Nucleus accumbens (tissue), 56 donors: ENCODE measurements at places on chromosomes 7 and 10.
A peak's percentile ranks its signal among the peaks of the same experiment; 100 is the strongest.

DNA sequence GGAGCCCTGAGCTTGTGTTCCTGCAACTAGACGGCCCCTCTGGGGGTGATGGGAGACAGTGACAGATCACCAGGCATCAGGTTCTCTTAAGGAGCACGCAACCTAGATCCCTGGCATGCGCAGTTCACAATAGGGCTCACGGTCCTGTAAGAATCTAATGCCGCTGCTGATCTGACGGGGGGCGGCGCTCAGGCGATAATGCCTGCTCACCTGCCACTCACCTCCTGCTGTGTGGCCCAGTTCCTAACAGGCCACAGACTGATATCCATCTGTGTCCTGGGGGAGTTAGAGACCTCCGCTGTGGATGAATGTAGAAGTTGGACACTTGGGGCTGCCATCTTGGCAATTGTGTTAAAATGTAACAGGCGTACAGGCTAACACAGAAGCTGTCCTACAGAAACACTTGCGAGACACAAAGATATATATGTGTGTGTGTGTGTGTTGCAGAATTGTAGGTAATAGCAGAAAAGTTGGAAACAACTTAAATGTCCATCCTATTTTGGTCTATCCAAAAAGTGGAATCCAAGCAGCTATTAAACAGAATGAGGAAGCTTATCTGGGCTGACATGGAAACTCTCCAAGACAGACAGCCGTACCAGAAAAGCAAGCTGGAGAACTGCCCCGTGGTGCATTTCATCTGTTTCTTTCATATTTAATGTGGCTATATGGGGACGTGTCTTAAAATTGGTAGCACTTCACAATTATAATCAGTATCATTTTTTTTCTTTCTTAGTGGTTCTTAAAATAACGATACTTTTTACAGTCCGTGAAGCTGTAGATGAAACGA is 82.8 kb downstream of the MKI67 start:
- DNase-seq: no peak

DNA sequence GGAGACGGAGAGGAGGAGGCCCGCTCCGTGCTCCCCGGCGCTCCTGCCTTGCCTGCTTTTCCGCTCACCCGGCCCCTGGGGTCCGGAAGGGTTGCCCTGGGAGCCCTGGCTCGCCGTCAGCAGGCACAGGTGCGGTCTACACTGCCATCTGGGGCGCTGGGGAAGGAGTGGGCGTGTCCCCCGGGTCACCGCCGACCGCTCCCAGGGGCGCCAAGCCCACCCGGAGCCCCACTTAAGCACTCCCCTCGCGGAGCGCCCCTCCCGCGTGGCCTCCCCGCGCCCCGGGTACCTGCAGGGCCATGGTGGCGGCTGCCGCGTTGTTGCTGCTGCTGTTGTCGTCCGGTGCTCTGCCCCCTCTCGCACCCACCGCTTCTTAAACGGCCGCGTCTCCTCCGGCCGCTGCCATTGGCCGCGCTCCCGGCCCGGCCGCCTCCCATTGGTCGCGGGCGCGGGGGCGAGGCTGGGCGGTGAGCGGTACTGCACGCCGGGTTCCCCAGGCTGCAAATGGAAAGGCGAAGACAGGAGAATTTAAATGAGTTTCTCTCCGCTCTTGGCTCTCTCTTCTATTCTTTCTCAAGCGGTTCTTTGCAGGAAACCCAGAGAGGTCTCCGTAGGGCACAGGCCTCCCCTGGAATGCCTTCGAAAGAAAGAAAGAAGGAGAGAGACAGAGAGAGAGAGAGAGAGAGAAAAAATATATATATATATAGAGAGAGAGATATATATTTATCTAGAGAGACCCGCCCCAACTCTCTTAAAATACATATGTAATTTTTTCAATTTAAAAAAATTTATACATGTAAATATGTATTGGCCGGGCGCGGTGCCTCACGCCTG is at the start of gene ACBD7:
Gene ACBD7 (minus strand): TSS at position 349 of the 834 bp plus-strand sequence. CDS start 48 bp downstream, at position 301.
- peak; percentile 76 for DNase-seq

GRCh38 chr10:30786906-30787305 is 157.4 kb upstream of the LYZL2 start:
- no peak for DNase-seq

DNA sequence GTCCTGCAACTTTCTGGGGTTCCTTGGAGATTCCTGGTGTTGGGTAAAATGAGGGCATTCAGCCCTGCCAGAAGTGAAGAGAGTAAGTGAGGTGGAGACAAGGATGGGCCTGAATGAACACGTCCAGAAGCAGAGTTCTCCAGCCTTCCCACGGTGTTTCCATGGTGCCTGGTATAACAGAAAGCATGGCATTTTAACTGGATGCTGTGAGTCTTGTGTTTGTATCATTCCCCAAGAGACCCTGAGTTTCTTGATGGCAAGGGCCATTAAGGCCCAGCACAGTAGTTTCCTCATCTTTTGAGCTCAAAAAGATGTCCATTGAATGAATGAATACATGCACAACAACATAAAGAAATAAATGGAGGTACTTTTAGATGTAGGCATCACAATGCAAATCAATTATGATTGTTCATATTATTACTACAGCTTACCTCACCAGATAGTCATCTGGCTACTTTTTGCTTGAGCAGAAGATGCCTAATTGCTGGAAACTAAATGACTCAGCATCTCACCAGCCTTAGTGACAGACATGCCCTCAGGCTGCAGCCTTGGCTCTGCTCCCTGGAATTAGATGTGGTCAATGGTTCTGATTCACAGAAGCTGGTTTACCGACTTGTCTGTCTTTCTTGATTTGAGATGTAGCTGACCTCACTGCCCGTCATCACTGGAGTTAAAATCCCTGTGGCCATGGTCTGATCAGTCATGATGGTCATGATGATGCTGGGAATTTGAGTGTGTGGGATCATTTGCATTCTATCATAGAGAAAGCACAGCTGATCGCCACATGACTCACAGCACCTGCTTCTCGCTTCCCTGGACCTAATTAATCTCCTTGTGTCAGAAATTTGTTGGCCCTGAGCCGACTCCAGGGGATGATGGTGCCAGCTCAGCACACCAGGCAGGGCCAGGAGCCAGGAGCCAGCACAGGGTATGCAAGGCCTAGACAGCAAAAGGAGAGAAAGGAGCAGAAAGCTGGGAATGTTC is 83.9 kb downstream of the CXCL12 start:
- no peak for DNase-seq

- DNase-seq: no peak
Measured at GRCh38 chr7:82375713-82376112, 67.9 kb downstream of the CACNA2D1 start.

DNA sequence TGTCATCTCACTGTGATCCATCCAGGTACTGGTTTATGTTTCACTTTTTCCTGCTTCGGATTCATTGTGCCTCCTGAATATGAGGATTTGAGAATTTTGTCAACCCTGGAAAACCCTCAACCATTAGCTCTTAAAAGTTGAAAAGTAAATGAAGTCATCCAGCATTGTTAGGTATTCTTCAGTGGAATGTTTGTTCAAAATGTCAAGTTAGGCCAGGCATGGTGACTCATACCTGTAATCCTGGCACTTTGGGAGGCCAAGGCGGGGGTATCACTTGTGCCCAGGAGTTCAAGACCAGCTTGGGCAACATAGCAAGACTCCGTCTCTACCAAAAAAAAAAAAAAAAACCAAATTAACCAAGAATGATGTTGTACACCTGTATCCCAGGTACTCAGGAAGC is 222.1 kb downstream of the NSUN6 start:
- DNase-seq: no peak

DNA sequence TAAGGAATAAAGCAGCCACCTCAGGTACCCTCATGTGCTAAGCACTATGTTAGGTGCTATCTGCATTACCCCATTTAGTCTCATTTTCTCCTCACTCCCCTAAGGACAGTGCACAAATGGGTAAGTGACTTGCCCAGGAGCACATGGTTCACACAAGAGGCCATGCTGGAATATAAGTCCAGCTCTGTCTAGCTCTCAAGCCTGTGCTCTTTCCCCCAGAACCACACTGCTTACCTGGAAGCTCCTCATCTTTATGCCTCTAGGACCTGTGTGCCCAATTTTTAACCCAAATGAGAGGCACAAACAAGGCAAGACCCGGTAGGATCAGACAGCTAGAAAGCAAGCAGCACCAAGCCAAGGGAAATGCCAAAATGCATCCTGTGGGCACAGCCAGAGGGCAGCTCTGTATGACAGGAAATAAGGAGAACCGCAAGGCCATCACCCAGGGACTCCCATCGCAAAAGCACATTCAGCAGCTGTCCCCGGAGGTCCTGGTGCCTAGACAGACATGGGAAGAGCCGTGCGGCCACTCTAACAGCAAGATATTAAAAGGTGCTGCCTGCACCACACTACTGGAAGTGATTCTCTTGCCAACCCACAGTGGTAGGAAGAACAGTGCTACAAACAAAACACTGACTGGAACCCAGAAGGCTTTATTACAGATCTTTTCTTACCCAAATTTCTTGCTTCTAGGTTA is 88.1 kb downstream of the GSAP start:
- no peak for DNase-seq

DNA sequence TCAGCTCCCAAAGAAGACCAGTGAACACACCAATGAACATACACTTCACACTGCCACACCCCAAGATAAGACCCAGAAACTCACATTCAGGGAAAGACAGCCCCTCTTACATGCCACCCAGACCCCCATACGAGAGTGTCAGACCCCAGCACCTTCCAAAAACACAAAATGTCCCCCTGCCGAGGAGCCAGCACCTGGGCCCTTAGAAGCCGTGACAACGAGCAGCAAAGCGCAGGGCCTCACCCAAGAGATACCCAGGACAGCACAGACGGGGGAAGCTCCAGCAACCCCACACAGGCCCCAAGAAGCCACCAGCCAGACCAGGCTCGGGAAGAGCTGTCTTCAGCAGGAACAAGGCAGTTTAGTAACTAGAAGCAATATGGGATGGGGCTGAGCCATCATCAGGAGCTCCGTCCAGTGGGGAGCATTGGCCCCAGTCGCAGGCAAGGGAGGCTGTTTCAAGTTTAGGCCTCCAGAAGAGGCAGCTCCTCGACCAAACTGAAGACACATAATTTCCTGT is 243.6 kb downstream of the PTPRN2 start:
- no peak for DNase-seq

DNA sequence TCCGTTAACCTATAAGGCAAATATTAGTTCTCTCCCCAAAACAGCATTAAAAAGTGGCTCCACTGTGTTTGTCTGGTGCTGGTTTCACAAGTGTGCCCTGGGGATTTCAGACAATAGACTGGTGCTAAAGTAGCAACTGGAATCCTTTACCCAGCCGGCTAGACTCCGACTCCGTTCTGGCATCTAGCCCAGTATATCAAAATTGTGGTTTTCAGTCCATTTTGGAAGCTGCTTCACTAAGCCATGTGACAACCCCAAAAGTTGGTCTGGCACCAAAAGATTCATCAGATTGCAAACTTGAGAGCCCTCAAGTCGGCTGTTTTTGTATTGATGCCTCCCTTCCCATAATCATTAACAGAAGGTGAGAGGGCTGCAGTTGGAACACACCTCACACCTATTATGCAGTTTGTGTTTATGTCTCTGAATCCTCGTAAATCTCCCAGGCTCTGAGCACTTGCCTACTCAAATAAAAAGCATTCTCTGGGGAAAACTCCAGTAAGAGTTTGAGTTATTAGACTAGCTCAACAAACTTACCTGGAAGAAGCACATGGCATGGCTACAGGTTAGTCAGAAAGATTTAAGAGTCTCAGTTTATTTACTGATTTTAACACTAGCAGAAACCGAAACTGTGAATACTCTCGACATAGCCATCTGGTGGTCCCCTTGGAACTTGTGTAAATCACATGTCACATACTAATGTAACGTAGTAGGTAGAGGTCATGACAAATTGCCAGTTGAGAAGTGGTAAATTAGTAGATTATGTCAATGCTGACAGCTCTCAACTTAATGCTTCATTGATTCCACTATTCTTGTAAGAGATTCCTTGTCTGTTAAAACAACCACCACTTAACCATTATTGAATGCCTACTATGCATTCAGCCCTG is 14.8 kb upstream of the WNT16 start:
- no peak for DNase-seq

GRCh38 chr10:34713875-34714274 is 101.2 kb downstream of the PARD3 start:
- DNase-seq: no peak

DNA sequence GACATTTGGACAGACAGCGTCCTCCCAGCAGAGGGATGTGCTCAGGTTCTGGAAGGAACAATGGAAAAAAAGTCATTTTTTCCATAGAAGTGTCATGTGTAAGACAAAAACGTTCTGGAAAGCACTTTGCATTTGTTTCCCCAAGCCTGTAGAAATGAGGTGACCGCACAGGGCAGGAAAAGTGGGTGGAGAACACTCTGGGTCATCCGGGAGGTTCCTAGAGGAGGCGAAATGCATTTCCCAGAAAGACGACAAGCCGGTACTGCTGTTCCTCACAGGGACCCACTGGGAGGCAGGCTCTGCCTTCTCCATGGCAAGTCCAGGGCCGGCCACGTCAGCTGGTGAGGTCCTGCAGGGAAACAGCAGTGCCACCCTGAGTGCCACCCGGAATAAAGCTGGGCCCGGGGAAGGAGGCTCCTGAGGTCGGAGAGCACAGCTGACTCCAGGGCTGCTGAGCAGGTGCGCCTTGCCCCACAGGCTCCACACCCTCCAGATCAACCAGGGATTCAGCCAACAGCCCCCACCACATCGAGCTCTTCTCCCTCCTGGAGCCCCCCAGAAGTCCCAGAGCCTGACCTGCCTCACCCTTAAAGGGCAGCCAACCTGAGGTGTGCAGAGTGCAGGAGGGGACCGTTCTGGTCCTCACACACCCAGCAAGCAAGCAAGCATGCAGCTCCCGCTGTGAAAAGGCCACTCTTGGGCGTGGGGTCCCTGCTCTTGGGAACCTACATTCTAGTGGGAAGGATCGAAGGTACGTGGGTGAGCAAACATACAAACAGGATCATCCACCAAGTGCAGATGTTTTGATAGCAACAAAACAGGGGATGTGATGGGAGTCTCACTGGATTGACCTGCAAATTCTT is 28.8 kb upstream of the INPP5A start:
- no peak for DNase-seq

DNA sequence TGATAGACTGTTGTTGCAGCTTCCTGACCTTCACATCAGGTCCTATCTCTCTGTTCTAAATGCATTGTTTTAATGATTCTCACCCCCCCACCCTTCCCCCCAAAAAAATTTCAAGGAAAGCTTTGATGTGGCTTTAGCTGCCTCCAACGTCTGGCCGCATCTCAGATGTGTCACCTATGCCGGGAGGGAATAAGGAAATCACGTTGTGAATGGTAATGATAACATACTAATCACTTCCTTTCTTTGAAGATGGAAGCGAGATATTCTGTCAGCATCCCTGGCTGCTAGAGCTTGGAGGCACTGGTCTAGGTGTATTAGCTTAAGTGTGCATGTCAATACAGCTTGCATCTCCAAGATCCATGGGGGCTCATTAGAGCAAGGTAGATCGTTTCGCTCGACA is 89.6 kb downstream of the VTI1A start:
- no peak for DNase-seq
